ENCODE measurements at places on chromosomes 13 and 19.

DNA sequence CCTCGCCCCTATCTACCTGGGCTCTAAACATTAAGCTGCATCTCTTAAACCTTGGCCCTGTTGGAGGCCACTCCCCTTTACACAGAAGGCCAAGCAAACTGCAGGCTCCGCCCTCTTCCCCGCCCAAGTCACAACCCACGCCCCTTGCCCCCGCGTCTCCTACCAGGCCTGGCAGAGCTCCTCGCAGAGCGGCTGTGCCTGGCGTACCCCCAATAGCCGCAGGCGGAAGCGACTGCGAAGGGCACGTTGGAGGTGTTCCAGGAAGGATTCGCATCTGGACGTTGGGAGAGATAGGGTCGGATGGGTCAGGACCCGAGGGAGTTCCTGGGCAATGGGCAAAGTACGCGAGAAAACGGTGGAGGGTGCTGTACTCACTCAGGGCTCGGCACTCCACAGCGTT, 5.9 kb downstream of the RTBDN start:
- DNase-seq, result no peak

DNA sequence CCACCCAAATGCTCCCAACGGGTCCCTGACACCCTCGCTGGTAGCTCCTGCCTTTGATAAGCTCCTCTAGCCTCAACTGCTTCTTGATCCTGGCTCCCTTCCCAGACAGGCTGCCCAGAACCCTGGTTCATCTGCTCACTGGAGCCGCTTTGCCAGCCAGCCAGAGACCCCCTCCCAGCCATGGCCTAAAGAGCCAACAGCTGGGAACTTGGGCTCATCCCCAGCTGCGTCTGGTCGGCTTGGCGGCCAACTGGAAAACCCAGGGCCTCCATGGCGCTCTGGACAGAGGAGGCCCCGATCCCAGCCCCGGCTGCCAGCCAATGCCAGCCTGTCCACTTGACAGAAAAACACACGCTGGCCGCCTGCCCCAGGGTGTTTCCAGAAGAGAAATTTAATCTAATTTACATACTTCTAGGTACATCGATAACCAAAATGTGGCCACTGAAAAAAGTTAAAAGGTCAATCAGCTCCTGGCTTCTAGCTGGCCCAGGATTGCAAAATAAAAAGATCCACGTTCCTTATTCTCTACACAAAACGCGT, 3.0 kb upstream of the AKAP8L start:
- DNase-seq, result no peak

DNA sequence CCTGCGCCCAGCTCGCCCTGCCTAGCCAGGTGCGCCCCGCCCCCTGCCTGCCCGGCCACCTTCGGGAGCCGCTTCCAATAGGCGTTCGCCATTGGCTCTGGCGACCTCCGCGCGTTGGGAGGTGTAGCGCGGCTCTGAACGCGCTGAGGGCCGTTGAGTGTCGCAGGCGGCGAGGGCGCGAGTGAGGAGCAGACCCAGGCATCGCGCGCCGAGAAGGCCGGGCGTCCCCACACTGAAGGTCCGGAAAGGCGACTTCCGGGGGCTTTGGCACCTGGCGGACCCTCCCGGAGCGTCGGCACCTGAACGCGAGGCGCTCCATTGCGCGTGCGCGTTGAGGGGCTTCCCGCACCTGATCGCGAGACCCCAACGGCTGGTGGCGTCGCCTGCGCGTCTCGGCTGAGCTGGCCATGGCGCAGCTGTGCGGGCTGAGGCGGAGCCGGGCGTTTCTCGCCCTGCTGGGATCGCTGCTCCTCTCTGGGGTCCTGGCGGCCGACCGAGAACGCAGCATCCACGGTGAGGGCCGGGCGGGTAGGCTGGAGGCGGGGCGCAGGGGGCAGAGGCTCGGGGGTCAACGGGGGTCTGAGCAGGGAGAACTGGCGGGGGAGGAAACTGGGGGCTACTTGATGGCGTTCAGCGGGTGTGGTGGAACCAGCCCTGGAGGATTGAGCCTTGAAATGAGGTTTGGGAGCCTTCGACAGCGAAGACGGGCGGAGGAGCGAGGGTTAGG, at the start of gene SPINT2:
TSS of gene SPINT2 (plus strand) at position 88 of the 727 bp plus-strand sequence. CDS start at position 408, 320 bp downstream.
- DNase-seq, result no peak

GRCh38 chr13:46594374-46595078, 41.6 kb downstream of the LRCH1 start:
- no peak for DNase-seq

- DNase-seq, result no peak
Observed at GRCh38 chr13:76750126-76750525, 136.1 kb downstream of the KCTD12 start.

GRCh38 chr13:44955406-44955805, 33.9 kb downstream of the NUFIP1 start:
- DNase-seq, result no peak

DNA sequence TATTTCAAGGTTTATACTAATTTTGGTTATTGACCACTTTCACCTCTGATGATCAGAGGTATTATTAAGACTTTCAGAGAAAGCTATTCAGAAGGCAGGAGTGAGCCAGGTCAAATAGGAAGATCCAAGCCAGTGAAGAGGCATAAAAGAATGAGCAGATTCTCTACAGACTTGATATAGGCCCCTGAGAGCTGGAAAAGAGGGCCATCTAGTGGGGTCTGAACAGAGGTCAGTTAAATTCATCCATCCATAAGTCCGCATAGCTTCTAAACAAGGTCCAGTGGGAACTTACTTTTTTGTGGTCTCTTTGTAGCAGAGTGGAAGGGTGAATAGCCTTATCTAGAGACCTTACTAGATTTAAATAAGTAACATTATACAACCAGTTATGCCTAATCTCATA, 126.6 kb upstream of the UFM1 start:
- peak; percentile 21 for DNase-seq

DNA sequence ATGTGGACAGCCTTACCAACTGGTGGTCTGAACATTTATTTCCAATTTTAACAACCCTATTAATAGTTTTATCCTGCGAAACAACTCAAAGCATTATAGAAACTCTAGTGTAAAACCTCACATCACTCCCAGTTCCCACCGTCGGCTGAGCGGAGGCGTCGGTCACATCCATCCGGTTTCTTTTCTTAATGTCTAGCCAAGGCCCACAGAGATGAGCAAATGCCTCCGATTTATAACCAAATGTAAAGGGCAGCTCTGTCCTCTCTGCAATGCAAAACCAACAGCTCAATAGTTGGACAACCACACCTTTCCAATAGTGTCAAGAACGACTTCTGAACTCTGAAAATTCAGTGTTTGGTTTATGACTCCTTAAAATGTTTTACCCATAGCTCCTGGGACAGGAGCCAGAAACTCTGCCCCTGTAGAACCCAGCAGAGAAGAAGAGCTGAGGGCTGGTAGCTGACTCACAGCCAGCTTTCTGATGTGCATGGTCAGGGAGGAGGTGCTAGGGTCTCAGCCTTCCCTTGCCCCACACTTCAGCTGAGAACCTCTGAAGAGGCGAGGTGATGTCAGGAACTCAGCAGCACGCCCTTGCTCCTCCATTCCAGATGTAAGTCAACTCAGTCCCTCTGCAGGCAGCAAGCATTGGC, 90.2 kb upstream of the UQCRFS1 start:
- DNase-seq, result no peak

DNA sequence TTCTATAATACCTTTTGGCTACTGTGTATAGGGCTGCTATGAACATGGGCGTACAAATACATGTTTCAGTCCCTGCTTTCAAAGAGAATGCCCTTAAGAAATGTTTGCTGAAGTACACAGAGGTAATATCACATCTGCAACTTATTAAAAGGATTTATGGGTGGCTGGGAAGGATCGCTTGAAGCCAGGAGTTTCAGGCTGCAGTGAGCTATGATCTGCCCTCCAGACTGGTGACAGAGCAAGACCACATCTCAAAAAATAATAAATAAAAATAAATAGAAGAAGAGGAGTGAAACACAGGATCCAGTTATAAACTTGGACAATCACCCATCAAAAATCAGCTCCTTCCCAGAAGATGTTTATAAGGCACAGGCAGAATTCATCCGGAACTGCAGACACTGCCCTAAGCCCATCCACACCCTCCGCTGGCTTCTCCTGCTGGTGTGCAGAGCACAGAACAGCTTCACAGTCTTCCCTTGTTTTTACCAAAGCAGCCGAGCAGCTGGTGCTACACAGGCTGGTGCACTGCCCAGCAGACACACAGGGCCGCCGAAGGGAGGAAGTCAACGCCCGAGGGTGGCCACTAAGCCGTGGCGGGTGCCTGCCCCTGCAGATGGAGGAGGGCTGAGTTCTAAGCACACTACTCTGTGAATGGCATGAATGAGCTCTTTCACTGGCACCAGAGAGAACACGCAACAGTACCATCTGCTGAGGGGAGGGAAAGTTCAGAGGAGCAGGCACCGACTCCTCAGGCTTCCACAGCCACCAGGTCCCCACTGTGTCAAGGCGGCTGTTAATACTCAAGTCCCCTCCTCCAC, 44.0 kb downstream of the BRD4 start:
- DNase-seq, result peak; percentile 26

DNA sequence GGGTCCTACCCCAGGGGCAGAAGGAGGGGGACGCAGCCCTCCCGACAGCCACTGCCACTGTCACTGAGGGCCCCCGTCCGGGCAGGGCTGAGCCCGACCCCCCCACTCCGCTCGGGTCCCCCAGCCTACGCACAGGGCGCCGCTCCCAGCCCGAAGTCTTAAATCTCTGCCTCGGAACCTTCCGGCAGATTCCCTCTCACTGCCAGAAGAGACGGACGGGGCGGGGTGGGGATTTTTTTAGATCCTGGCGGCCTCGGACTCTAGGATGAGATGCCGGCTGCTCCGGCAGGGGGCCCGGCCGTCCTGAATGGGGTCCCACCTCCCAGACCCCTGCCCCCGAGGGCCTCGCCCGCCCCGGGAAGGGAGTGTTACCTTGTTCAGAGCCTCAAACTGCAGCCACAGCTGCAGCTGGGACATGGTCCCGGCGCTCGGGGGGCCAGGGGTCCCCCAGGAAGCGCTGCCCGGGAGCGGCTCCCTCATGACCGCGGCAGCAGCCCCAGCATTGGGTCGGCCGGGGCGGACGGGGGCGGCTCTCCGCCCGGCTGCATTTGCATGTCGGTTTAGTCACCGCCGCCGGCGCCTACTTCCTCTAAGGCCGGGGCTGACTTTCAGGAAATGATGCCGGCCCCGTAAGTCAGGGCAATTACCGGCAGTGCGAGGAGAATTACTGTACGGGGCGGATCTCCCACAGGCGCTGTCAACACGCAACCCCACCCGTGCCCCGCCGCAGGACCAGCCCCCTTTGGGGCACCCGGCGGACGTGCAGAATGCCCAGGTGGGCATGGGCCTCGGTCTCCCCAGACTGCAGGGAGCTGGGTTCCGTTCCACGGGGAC, 28.1 kb downstream of the GPX4 start:
- peak; percentile 89 for DNase-seq

DNA sequence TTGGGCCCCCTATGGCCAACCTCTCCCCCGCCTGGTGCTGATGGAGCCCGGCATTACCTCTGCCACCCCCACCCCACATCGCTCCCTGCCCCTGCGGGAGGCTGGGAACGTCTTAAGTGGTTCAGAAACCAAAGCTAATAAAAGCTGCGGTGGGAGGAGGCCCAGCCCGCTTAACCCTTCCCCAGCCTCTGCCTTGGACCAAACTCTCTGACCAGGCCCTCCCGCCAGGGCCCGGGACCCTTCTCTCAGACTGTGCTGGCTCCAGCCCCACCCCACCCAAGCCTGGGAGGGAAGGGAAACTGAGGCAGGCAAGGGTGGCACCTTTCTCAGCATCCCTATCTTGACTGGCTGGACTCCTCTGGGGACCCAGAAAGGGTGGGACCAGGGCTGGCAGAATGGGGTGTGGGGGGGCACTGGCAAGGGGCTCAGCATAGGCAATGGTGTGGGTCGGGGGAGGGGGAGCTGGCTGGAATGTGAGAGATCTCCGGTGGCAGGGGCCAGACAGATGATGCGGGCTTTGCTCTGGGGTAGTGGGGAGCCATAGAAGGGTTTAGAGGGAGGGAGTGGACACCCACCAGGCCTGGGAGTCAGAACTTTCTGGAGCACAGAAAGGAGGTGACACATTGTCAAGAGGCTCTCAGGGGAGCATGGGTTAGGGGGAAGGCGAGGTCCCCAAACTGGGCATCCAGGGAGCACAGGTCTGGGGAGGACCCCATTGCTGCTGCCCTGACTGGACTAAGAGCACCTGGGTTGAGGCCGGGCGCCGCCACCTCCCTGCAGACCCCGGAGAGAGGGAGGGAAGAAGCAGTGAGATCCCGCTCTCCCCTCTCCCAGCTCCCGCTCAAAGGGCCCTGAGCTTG, 21.9 kb downstream of the SMIM24 start:
- no peak for DNase-seq

GRCh38 chr13:36717966-36718545, 44.2 kb downstream of the SERTM1 start:
- no peak for DNase-seq

Measured in HFFc6 (cell line).